Hindlimb muscle (tissue), 1 donor: ENCODE measurements at places on chromosomes 7 and 10.
A peak's percentile ranks its signal among the peaks of the same experiment; 100 is the strongest.

DNA sequence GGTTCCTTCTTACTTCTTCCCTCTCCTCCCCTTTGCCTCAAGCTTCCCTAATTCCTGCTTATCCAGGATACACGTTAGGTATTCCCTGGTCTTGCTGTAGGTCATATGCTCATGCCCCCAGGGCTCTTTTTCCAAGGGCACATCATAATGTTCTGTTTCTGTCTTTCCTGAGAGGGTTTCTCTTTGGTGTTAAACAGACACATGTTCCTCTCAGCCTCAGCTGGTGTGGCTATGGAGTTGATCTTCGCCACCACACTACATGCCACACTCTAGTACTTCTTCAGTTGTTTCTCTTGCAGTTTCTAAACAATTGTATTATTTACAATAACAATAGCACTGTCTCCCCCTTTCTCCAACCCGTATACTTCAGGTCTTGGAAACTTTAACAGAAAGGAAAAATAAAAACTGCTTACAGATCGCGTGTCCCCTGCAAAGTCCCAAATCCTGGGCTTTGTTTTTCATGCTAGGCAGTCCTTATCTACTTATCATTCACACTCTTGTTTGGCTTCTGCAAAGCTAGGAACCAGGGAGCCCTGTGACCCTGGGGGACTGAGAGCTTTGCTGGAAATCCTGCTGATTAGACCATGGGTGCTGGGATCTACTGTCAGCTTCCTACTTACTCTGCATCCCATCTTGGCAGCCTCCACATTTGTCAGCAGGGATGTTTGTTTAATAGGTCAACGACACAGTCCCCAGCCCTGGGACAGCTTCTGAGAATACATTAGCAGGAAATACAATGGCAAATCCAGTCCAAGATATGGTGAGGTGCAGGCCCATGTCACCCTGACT is 193.9 kb upstream of the BMPER start:
- DNase-seq = no peak

DNA sequence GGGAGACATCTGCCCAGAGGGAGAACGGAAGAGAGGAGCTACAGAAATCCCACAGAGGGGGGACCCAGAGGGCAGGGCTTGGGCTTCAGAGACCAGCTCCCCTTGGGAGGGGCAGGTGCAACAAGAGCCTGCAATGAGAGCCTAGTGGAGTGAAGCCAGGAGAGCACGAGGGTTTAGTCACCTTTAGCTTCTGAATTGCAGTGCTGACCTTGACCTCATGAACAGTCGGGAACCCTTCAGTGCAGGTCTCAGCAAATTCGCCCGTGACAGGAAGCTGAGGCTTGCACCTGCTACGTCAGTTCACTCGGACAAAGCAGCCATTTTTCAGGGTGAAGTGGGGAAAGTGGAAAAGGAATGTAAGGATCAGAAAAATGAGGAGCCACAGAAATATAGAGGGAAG is 306.8 kb upstream of the CDC14C start:
- no peak for DNase-seq

GRCh38 chr7:116924741-116925140 is 28.6 kb upstream of the ST7 start:
- DNase-seq = no peak

DNA sequence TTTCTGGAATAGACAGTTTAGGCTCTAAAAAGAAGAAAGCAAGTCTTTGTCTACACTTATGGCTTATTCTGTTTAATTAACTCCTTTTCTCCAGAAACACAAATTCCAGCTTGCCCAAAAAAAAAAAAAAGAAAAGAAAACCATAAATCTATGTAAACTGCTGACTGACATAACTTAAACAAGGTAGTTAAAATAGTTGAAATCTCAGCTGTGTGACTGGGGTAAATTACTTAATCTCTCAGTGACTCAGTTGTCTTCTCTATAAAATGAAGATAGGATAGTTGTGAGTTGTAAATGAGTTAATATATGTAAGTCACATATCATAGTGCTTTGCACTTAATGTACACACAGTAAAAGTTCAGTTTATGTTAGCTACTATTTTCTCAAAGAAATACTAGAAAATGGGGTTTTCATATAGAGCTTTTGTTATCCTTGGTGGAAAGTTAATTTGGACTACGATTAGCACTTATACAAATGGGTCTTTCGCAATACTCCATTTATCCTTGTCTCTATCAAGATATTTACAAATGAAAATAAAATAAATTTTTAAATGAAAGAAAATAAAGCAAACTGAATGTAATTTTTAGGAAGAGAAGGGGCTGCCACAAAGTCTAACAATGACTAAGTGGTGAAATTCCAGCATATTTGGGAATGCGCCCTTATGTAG is 200.9 kb downstream of the MBL2 start:
- no peak for DNase-seq

- DNase-seq = peak; percentile 26
Measured at GRCh38 chr10:101687071-101687658, 7.8 kb downstream of the FBXW4 start.

GRCh38 chr10:77522268-77522809 is 115.3 kb downstream of the KCNMA1 start:
- no peak for DNase-seq

DNA sequence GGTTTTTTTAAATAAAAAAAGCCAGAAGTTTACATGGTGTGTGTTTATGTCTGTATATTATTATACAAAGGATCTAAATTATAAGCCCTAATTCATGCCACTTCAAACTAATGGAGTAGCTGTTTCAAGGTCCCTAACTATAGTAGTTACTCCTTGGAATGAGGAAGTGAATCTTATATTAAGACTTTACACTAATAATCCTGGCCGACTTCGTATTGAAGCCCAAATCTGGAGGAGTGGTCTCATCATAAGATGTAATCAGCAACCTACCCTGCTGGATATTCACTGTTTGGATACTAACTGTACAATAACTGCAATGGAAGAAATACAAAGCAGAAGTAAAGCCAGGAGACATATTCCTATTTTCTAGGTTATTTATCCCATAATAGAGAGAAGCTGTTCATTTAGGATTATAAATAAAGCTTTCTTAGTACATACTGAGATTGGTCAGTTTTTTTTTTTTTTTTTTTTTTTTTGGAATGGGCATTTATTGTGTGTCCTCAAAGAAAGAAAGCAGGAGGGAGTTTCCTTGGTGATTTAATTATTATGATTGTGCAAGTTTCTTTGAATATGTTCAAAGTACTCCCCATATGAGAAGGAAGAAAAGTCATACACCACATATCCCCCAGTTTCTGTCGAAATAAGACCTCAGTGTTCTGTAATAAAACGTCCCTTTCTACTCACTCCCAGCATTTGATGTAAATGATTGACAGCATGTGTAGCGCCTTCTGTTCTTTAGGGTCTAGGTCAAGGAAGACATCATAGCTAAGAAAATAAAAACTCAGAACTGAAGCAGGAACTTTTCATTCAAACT is 397.8 kb downstream of the EXOC4 start:
- DNase-seq = no peak

DNA sequence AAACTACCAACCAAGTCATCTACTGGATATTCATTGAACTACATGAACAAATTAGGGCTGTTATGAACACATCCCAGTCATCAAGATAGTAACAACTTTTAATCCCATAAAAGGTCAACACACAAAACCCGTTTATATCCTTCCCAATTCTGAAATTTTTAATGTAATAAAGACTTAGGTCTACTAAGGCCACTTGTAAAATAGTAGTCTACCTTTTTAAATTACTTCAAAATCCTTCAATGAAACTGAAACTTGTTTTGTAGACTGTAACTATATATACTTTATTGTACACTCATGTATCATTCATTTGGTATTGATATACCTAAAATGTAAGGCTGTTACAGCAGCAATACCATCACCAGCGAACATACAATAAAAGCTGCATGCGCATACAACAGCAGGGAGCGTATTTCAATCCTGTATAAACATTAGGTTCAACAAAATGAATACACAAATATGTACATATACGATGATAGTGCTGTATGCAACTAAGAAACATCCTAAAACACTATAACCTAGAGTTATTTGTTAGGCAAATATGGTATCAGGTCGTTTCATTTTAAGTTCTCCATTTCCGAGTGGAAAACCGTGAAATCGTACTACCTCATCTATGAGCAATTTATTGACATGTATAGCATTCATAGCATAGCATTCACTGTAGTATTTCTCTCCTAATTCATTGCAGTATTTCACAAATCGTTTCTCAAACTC is 973 bp downstream of the ATAD1 start:
- no peak for DNase-seq
